ENCODE measurements at places on chromosomes 13 and 19. TPM values are rescaled to one million over a fixed set of nuclear protein-coding genes. Genes with fewer than 3 reads are reported as not detected.

DNA sequence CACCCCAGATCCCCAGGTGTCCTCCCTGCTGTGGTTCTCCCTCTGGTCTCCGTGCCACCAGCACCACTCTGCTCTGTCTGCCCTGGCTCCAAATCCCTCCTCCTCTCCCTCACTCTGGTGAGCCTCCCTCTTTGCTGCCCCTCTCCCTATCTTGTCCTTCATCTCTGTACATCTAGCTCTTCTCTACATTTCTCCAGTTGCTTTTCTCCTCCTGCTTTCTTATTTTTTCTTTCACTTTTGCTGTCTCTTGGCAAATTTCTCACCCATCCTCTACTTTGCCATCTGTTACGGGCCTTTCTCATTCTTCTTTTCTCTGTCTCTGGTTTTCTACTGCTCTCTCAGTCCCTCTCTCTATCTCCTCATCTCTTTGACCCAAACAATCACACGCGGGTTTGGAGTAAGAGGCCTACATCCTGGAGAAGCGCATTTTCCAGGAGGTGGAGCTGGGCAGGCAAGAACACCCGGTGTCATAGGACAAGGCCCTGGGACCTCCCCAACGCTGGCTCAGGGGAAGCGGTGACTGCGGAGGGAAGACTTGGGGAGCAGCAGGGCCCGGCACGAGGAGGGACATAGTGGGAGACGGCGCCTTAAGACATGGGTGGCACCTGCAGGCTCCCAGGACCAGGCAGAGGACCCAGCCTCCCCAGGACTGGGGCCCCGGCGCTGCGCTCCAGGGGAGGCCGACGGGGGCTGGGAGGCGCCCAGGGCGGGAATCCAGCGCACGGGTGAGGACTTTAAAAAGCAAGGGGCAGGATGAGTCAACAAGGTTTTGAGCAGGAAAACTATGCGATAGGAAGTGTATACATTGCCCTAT, 9.9 kb downstream of the ZNF611 start:
- H3K27ac ChIP-seq = no peak overlapping the region
- peaks cover 9% of the 10 kb centered on the region for H3K36me3 ChIP-seq
- no peak overlapping the region for H3K4me3 ChIP-seq
- peaks cover 10% of the 10 kb centered on the region for H3K4me1 ChIP-seq

- no peak overlapping the region for H3K27ac ChIP-seq
- H3K4me3 ChIP-seq = no peak overlapping the region
- 0 out of 2 replicates have a peak, but pooled peaks cover 11% of the 10 kb centered on the region for H3K4me1 ChIP-seq
- H3K36me3 ChIP-seq = no peaks in the 10 kb centered on the region
- no peaks in the 10 kb centered on the region for H3K27me3 ChIP-seq
- DNase-seq = no peak
Observed at GRCh38 chr13:24004142-24004899, 107.0 kb upstream of the C1QTNF9B start.

DNA sequence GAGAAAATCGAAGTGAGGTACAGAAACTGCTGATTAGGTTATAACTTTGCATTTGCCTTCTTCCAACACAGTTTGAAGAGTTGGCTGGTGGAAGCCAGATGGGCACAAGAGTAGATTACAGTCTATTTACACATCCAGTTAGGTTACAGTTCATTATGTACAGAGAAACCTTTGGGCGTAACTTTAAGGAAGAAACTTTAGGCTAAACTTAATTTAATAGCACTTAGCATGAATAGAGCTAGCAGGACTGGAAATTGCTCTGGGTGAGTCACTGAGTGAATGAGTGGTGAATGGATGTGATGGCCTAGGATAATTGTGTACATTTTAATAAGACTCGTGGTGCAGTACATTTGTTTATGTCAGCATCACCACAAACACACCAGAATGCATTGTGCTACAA, 62.9 kb upstream of the KLHL1 start:
- no peaks in the 10 kb centered on the region for H3K4me1 ChIP-seq
- no peaks in the 10 kb centered on the region for H3K36me3 ChIP-seq
- H3K4me3 ChIP-seq = no peak overlapping the region

GRCh38 chr19:4051175-4052101, 15.3 kb downstream of the ZBTB7A start:
- H3K4me1 ChIP-seq = peaks cover 17% of the 10 kb centered on the region
- H3K27me3 ChIP-seq = no peaks in the 10 kb centered on the region
- H3K4me3 ChIP-seq = peak overlapping the region; percentile 35
- peak; percentile 94 for DNase-seq

DNA sequence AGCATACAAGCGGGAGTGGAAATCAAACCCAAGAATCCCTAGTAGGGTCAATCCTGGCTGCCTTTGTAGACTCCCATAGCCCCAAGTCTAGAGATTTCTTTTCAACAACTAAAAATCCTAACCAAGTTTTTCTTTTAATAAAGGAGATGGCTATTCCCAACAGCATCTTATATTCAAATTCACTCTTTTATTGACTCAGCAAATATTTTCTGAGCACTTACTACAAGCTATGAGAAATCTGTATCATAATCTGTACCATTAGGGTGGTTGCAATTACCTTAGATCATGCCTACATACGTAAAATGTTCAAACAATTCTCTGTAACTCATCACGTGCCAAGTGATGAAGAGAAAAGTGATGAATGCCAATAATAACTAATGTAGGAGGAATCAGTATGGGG, 54.5 kb downstream of the LNX2 start:
- H3K4me1 ChIP-seq = no peaks in the 10 kb centered on the region
- no peak overlapping the region for H3K4me3 ChIP-seq
- DNase-seq = no peak
- no peak overlapping the region for H3K27ac ChIP-seq
- H3K27me3 ChIP-seq = no peaks in the 10 kb centered on the region

GRCh38 chr19:37695144-37695899, 24.2 kb downstream of the ZNF607 start:
- peaks cover 26% of the 10 kb centered on the region for H3K36me3 ChIP-seq
- H3K4me1 ChIP-seq = no peaks in the 10 kb centered on the region
- DNase-seq = no peak
- no peaks in the 10 kb centered on the region for H3K27me3 ChIP-seq

PSG7 gene
- not detected for total RNA-seq

HCST gene
- not detected for total RNA-seq

GRCh38 chr13:100610391-100611347, 22.1 kb upstream of the GGACT start:
- no peak for DNase-seq
- no peaks in the 10 kb centered on the region for H3K27me3 ChIP-seq
- H3K27ac ChIP-seq = no peak overlapping the region
- H3K36me3 ChIP-seq = no peaks in the 10 kb centered on the region
- H3K4me1 ChIP-seq = no peaks in the 10 kb centered on the region

GRCh38 chr19:29268721-29269393, 55.9 kb upstream of the UQCRFS1 start:
- H3K4me1 ChIP-seq = no peaks in the 10 kb centered on the region
- H3K36me3 ChIP-seq = no peaks in the 10 kb centered on the region
- DNase-seq = no peak
- H3K27me3 ChIP-seq = peaks cover 3% of the 10 kb centered on the region

NOVA2 gene
- total RNA-seq = not detected

KLK12 gene
- not detected for total RNA-seq

DNA sequence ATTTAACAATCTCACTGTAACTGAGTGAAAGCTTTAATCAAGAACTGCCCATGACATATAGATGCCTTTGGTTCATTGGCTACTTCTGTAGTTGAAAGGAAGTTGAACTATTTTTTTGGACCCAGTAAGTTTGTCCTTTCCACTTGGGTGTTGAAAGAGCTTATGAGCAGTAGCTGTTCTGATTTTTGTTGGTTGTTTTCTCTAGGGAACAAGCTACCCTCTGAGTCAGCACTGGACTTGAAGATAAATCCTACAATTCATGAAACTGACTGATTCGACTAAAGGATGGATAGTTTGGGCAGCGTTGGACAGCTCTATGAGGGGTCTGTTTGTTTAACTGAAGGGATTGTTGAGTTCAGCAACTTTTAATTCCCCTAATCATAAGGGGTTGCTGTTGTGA, 101.0 kb downstream of the PAN3 start:
- H3K4me1 ChIP-seq = no peaks in the 10 kb centered on the region
- no peak overlapping the region for H3K27ac ChIP-seq
- DNase-seq = peak; percentile 28
- peaks cover 6% of the 10 kb centered on the region for H3K36me3 ChIP-seq

PIP5K1C gene
- total RNA-seq = 34.0 TPM

ZNF260 gene
- 12.9 TPM for total RNA-seq

- no peak overlapping the region for H3K4me3 ChIP-seq
- H3K36me3 ChIP-seq = no peaks in the 10 kb centered on the region
- H3K27ac ChIP-seq = no peak overlapping the region
- no peak for DNase-seq
Observed at GRCh38 chr19:50897612-50898011, 13.6 kb downstream of the KLK4 start.

GRCh38 chr13:63843766-63844699, 2428.4 kb upstream of the PCDH20 start:
- no peak for DNase-seq
- no peaks in the 10 kb centered on the region for H3K4me1 ChIP-seq
- H3K4me3 ChIP-seq = no peak overlapping the region
- no peaks in the 10 kb centered on the region for H3K36me3 ChIP-seq
- H3K27me3 ChIP-seq = no peaks in the 10 kb centered on the region
- no peak overlapping the region for H3K27ac ChIP-seq

- H3K36me3 ChIP-seq = no peaks in the 10 kb centered on the region
- peak; percentile 63 for DNase-seq
- peak overlapping the region; percentile 71 for H3K4me3 ChIP-seq
- no peaks in the 10 kb centered on the region for H3K4me1 ChIP-seq
- H3K27me3 ChIP-seq = peaks cover 7% of the 10 kb centered on the region
Observed at GRCh38 chr19:43798546-43799409, 3.5 kb downstream of the LYPD5 start.

DNA sequence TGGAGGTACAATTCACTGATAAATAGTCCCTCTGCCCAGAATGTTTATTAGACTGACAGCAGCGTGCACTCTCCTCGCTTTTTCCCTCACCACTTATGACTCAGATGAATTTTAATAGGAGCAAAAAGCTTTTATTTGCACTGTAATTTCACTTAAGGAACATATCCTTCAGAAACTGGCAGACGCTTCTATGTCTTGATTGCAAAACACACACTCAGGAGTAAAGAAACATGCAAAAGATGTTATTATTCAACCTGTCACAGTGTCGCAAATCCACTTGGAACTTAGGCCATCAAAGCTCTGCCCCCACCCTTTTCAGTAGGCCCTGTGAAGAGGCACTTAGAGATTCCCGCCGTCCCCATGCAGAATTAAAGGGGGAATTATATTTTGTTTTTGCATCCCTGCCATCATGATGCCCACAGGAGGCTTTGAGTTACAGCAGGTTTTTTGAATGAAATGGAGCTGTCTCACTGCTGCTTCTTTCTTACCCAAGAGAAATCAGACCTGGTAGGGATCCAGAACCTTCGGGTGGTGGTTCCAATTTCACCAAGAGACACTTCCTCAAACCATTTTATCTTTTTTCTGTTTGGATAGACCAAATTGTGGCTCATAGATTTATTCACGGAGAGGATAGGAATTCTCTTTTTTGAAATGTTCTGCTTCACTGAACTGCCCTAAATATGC, 74.5 kb downstream of the GGACT start:
- DNase-seq = no peak
- H3K27ac ChIP-seq = no peak overlapping the region
- no peaks in the 10 kb centered on the region for H3K4me1 ChIP-seq
- no peaks in the 10 kb centered on the region for H3K27me3 ChIP-seq
